ENCODE measurements at places on chromosomes 4 and X.

DNA sequence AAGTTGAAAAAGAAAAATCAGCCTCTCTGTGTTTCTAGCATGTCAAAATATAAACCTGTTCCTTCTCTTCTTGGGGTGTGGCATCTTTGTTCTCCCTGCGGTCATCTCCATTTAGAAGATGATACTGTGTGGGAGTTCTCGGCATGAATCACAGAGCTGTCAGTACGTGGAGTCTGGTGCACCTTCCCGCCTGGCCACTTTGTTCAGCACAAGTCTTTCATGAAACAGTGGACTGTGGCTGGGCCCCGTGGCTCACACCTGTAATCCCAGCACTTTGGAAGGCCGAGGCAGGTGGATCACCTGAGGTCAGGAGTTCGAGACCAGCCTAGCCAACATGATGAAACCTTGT lies 166.5 kb downstream of the MAML3 start:
- no peak for DNase-seq
- H3K4me3 ChIP-seq, result no peak overlapping the region
- no peaks in the 10 kb centered on the region for H3K4me1 ChIP-seq
- no peaks in the 10 kb centered on the region for H3K36me3 ChIP-seq

DNA sequence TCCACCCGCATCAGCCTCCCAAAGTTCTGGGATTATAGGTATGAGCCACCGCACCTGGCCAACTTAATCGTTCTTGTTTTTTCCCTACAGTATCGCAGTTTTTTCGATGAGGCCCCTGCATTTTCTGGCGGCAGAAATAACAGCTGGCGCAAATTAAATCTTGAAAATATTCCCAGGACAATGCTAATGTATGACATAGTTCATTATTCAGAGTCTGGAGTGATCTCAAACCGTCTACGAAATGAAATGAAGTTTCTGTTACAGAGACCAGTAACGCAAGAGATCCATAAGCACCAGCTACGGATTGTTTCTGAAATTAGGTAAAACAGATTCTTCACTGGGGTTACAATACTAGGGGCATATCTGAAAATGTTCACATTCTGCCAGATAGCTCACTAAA lies 27.3 kb downstream of the CXorf58 start:
- DNase-seq, result no peak
- H3K27ac ChIP-seq, result no peak overlapping the region
- peaks cover 10% of the 10 kb centered on the region for H3K4me1 ChIP-seq
- H3K4me3 ChIP-seq, result no peak overlapping the region
- H3K27me3 ChIP-seq, result no peaks in the 10 kb centered on the region
- no peaks in the 10 kb centered on the region for H3K36me3 ChIP-seq

GRCh38 chr4:20181926-20182325 lies 69.8 kb upstream of the SLIT2 start:
- H3K27ac ChIP-seq, result no peak overlapping the region
- DNase-seq, result no peak
- no peaks in the 10 kb centered on the region for H3K27me3 ChIP-seq
- no peak overlapping the region for H3K4me3 ChIP-seq
- no peaks in the 10 kb centered on the region for H3K4me1 ChIP-seq
- no peaks in the 10 kb centered on the region for H3K36me3 ChIP-seq

DNA sequence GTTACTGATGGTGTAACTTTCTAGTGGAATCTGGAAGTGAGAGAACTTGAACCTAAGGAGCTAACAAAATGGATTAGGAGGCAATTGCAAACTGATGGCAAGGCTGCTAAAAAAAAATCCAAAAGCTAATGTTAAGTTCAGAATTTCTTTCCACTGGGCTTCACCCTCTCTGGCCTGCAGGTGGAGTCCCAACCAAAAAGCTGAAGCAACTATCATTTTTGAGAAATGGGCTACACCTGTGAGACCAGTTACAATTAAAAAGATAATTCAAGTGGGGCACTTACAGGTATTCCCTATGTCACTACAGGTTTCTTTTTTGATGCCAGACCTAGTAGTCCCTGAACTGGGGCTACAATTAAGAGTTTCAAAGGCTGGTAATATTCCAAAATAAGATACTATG lies 142.1 kb upstream of the FTHL17 start:
- H3K36me3 ChIP-seq, result no peaks in the 10 kb centered on the region
- H3K27me3 ChIP-seq, result no peaks in the 10 kb centered on the region
- H3K4me1 ChIP-seq, result no peaks in the 10 kb centered on the region
- H3K27ac ChIP-seq, result no peak overlapping the region

- no peak for DNase-seq
- H3K36me3 ChIP-seq, result no peaks in the 10 kb centered on the region
- no peak overlapping the region for H3K4me3 ChIP-seq
Measured at GRCh38 chrX:155434906-155435743, 23.3 kb downstream of the F8A3 start.

GRCh38 chrX:10052906-10053625 lies 85.9 kb downstream of the CLDN34 start:
- H3K27me3 ChIP-seq, result no peaks in the 10 kb centered on the region
- no peaks in the 10 kb centered on the region for H3K36me3 ChIP-seq
- no peak for DNase-seq
- H3K4me3 ChIP-seq, result no peak overlapping the region
- H3K27ac ChIP-seq, result no peak overlapping the region

DNA sequence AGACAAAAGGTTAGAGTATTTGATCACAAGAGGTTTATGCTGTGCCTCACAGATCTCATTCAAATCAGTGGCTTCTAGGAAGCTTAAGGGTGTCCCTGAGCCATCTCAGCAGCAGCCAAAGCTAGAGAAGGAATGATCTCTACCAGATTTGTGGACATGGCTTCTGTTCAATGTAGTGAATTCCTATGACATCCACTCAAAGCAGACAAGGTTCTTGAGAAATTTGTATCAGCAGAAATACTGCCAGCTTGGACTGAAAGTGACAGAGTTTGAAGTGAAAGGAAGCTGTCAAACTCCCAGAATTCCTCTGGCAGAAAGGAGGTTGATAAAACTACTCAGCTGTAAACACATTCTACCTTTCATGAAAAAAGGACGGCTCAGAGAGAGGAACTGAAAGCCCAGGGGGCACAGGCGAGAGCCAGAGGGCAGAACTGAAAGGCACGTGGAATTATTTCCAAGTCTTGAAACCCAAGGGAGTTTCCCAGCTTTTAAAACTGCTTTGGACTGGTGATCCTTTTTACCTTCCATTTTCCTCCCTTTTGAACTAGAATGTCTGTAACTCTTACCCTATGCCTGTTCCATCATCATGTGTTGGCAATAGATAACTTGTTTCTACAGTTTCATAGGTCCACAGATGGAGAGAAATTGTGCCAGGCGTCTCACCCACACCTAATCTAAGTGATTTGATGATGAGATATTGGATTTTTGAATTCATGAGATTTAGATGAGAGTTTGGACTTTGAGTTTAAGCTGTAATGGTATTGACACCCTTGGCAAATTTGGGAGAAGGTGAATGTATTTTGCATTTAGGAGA lies 14.5 kb upstream of the MED14 start:
- H3K4me3 ChIP-seq, result no peak overlapping the region
- peak overlapping the region; percentile 51 for H3K27ac ChIP-seq
- no peak for DNase-seq
- no peaks in the 10 kb centered on the region for H3K36me3 ChIP-seq

DNA sequence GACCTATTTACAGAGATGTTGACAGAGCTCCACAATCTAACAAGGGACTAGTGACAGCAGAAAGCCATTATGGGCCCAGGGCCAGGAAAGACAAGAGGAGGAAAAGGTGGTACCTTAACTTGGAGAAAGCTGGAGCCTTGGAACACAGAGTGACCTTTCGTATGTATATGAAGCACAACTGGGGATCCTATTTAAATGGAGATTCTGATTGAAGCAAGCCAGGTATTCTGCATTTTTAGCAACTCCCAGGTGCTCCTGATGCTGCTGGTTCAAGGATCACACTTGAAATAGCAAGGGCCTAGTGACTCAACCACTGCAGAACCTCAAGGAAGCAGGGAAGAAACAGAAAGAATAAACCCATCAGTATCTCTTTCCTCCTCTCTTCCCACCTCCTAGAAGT lies 99.4 kb downstream of the TMEM47 start:
- no peaks in the 10 kb centered on the region for H3K27me3 ChIP-seq
- H3K36me3 ChIP-seq, result no peaks in the 10 kb centered on the region
- no peak for DNase-seq
- no peak overlapping the region for H3K27ac ChIP-seq
- H3K4me1 ChIP-seq, result no peaks in the 10 kb centered on the region

DNA sequence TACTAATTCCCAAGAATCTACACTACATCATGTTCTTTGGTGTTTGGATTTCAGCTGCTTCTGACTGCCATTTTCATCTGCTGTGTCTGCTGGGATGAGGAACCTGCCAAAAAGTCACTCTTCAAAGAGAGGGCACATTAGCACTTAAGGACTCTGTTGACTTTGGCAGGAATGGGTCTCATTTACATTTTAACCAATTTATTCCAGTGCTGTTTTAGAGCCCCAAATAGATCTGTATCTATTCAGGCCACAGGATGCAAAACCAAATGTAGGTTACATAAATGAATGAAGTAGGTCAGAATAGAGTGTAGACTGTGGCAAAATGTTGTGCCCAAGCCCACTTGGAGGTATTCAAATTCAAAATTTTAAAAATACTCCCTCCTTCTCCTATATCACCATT lies 14.4 kb downstream of the TXK start:
- H3K27me3 ChIP-seq, result no peaks in the 10 kb centered on the region
- DNase-seq, result no peak
- no peak overlapping the region for H3K27ac ChIP-seq
- H3K4me1 ChIP-seq, result peaks cover 9% of the 10 kb centered on the region

- H3K4me1 ChIP-seq, result no peaks in the 10 kb centered on the region
- H3K27ac ChIP-seq, result no peak overlapping the region
- DNase-seq, result no peak
- no peaks in the 10 kb centered on the region for H3K27me3 ChIP-seq
- H3K36me3 ChIP-seq, result no peaks in the 10 kb centered on the region
- no peak overlapping the region for H3K4me3 ChIP-seq
Measured at GRCh38 chr4:85812776-85813175, 337.8 kb downstream of the ARHGAP24 start.

- peaks cover 7% of the 10 kb centered on the region for H3K4me1 ChIP-seq
- H3K36me3 ChIP-seq, result peaks cover 4% of the 10 kb centered on the region
- H3K4me3 ChIP-seq, result no peak overlapping the region
- H3K27me3 ChIP-seq, result no peaks in the 10 kb centered on the region
- H3K27ac ChIP-seq, result no peak overlapping the region
Measured at GRCh38 chrX:120452131-120452530, 17.0 kb downstream of the LAMP2 start.

DNA sequence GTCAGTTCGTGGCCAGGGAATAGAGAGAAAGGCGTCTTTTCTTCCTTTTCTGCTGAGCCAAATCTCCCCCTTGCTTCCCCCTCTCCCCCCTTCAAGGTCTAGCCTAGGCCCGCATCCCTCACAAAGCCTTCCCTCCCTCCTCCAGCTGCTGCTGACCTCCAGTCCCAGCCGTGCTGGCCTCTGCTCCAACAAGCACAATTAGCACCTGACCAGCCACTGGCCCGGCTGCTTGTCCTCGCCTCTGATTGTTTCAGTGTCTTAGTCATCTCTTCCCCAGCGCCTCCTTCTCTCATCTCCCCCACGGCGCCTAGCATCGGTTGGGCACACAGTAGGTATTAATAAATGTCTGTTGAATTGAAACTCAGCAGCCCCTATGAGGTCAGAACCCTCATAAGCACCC lies 4.2 kb downstream of the ELF4 start:
- DNase-seq, result no peak
- no peaks in the 10 kb centered on the region for H3K27me3 ChIP-seq
- peaks cover 5% of the 10 kb centered on the region for H3K4me1 ChIP-seq
- no peak overlapping the region for H3K27ac ChIP-seq
- no peak overlapping the region for H3K4me3 ChIP-seq

DNA sequence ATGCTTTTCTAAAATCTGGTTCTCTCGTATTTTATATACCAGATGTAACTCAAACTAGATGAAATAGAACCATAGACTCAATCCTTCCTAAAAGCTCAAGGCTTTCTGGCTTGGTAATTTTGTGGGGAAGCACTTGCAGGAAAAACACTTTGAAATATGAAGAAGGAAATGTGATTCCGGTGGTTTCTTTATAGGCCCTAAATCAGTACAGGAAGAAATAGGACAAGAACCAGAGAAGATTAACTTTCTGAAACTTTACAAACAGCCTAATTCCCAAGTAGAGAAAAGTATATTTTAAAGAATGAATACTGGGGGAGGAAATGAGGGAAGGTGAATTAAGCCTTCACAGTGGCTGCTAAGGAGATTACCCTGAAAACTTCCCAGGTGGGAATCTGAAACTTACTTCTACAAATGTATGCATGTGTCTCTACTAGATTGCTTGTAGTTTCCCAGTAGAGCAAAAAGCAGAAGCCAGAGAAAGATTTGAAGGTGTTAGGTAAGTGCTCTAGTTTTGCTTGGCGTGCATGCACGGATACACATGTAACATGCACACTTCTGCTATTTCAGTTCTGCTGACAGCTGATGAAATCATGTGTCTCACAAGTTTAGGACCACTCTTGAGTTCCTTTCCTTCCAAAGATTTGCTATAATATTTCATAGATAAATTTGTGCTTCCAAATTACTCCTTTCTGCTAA lies 92.1 kb downstream of the AFF1 start:
- H3K36me3 ChIP-seq, result no peaks in the 10 kb centered on the region
- H3K27me3 ChIP-seq, result no peaks in the 10 kb centered on the region
- H3K4me3 ChIP-seq, result no peak overlapping the region
- peaks cover 21% of the 10 kb centered on the region for H3K4me1 ChIP-seq
- no peak overlapping the region for H3K27ac ChIP-seq

GRCh38 chr4:159107203-159107925 lies 4.5 kb downstream of the RAPGEF2 start:
- H3K36me3 ChIP-seq, result no peaks in the 10 kb centered on the region
- no peak for DNase-seq
- no peak overlapping the region for H3K27ac ChIP-seq
- H3K27me3 ChIP-seq, result no peaks in the 10 kb centered on the region

- no peak overlapping the region for H3K27ac ChIP-seq
- no peaks in the 10 kb centered on the region for H3K36me3 ChIP-seq
- no peak for DNase-seq
- H3K4me1 ChIP-seq, result no peaks in the 10 kb centered on the region
- H3K27me3 ChIP-seq, result no peaks in the 10 kb centered on the region
- no peak overlapping the region for H3K4me3 ChIP-seq
Measured at GRCh38 chrX:149471397-149471796, 33.7 kb downstream of the IDS start.

DNA sequence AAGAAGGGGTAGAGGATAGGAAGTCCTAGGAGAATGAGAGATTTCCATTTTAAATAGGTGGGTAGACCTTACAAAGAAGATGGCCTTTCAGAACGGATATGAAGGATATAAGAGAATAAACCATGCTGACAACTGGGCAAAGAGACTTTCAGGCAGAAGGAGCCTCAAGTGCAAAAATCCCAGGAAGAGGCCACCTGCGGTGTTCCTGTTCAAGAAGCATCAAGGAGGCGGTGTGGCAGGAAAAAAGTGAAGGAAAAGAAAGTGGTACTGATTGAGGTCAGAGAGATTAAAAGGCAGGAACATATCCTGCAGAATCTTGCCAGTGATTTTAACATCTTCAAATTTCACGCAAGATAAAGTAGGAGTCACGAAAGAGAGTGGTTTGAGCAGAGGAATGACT lies 172.0 kb downstream of the FSTL5 start:
- no peak overlapping the region for H3K4me3 ChIP-seq
- DNase-seq, result no peak

- H3K27me3 ChIP-seq, result no peaks in the 10 kb centered on the region
- peak within 1 kb of the TSS; percentile 83 for H3K27ac ChIP-seq
- H3K36me3 ChIP-seq, result no peaks in the 10 kb centered on the region
- H3K4me1 ChIP-seq, result peaks cover 4% of the 10 kb centered on the region
- H3K4me3 ChIP-seq, result peak within 1 kb of the TSS; percentile 82
- peak; percentile 77 for DNase-seq
Measured at GRCh38 chrX:132488819-132489577, at the start of gene MBNL3. MBNL3 (minus strand) TSS chrX:132489038; CDS start chrX:132439611, 49,427 bp downstream.

GRCh38 chr4:56425518-56425917 lies 9.9 kb downstream of the PPAT start:
- H3K27me3 ChIP-seq, result no peaks in the 10 kb centered on the region
- no peaks in the 10 kb centered on the region for H3K36me3 ChIP-seq
- no peaks in the 10 kb centered on the region for H3K4me1 ChIP-seq
- no peak overlapping the region for H3K27ac ChIP-seq
- no peak for DNase-seq
- H3K4me3 ChIP-seq, result no peak overlapping the region

All from naive thymus-derived CD4-positive, alpha-beta T cell (primary cell).